ENCODE measurements at places on chromosomes 2 and 18.

DNA sequence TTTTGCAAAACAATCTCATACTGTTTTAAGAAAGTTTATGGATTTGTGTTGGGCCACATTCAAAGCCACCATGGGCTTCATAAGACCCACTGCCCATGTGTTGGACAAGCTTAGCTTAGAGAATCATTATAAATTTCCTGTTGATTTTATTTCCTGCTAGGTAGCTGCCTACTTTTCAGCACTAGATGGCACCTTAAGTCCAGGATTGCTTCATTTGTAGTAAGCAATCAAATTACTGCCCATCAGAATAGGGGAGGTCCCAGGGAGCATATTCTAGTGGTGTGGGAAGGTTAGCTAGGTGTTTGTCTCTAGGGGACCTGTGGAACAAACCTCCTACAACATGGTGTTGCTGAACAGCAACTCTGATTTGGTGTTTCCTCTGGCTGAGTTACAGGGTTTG, 11.0 kb upstream of the DCDC2C start:
- DNase-seq = no peak

DNA sequence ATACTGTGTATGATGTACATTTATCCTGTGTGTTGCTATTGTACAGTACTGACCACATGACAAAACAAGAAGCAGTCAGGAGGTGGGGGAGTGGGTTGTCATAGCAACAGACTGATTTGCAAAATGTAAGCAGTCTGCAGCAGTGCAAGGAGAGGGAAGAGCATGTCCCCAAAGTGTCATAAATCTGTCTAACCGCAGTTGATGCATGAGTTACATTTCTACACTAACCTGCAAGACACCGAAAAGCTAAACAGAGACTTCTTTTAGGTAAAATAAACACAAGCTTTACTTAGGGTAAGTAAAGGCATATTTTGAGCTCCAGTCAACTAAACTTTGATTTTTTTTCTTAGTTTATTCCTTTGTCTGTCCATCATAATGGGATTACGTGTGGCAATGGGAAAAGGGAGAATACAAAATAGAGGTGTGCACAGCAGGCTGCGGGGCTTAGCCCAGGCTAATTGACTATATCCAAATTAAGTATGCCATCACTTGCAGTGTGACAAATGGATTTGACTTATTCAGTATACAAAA, 134.5 kb downstream of the MEIS1 start:
- no peak for DNase-seq

DNA sequence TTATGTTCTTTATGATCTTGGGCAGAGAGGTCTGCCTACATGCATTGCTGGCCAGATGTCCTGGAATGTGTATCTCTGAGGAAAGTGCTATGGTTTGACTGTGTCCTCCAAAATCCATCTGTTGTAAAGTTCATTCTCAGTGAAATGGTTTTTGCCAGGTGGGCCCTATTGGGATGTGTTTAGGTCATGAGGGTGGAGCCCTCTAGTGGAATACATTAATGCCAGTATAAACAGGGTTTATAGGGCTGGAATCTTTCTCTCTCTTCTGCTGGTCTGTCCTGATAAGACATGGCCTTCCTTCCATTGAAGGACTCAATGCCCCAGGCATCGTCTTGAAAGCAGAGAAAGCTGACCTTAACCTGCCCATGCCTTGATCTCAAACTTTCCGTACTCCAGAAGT, 258.5 kb downstream of the RPIA start:
- DNase-seq = no peak

DNA sequence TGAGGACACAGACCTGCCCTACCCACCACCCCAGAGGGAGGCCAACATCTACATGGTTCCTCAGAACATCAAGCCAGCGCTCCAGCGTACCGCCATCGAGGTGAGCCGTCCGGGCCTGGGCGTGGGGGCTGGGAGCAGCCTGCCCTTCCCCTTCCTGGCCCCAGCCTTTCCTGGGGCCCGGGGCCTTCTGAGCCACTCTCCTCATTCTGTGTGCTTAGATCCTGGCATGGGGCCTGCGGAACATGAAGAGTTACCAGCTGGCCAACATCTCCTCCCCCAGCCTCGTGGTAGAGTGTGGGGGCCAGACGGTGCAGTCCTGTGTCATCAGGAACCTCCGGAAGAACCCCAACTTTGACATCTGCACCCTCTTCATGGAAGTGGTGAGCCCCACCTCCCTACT, 157.9 kb downstream of the DYSF start:
- no peak for DNase-seq

DNA sequence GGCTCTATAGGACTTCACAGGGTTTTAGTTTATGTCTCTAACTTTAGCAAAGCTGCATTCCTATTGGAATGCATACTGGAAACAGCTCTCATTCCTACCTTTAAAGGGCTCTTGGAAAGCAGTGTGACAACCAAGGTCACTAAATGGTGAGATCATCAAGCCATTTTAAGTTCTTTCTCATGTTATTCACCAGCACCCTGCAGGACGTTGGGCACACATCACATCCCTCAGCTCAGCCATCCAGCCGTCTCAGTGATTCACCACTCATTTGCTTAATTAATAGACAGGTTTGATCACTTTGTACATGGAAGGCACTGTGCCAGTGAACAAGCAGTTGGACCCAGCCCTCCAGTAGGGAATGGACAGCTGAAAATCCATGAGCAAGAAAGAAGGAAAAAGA, 32.2 kb upstream of the RBM44 start:
- DNase-seq = no peak

- no peak for DNase-seq
Measured at GRCh38 chr2:172545408-172546075, 10.3 kb upstream of the PDK1 start.

DNA sequence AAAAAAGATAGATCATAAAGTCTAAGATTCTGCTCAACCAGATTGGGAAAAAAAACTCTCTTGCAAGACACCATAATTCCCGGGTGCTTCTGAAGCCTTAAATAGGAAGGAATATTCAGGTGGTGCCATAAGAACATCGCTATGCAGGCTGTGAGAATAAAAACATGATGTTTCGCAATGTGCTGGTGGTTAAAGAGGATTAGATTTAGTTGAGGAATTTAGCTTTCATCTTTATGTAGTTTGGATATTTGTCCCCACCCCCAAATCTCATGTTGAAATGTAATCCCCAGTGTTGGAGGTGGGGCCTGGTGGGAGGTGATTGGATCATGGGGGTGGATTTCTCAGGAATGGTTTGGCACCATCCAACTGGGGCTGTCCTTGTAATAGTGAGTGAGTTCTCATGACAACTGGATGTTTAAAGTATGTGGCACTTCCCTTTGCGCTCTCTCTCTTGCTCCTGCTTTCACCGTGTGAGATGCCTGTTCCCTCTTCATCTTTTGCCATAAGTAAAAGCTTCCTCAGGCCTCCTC, 132.2 kb downstream of the AKAIN1 start:
- no peak for DNase-seq

DNA sequence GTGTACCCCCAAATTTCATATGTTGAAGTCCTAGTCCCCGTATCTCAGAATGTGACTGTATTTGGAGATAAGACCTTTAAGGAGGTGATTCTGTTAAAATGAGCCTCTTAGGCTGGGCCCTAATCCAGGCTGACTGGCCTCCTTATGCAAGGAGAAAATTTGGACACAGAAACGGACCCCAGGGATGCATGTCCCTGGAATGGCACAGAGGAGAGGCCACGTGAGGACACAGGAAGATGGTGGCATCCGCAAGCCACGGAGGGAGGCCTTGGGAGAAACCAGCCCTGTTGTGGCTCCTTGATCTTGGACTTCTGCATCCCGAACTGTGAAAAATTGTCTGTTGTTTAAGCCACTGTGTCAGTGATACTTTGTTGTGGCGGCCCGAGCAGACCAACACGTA, 150.7 kb downstream of the COL4A4 start:
- no peak for DNase-seq

DNA sequence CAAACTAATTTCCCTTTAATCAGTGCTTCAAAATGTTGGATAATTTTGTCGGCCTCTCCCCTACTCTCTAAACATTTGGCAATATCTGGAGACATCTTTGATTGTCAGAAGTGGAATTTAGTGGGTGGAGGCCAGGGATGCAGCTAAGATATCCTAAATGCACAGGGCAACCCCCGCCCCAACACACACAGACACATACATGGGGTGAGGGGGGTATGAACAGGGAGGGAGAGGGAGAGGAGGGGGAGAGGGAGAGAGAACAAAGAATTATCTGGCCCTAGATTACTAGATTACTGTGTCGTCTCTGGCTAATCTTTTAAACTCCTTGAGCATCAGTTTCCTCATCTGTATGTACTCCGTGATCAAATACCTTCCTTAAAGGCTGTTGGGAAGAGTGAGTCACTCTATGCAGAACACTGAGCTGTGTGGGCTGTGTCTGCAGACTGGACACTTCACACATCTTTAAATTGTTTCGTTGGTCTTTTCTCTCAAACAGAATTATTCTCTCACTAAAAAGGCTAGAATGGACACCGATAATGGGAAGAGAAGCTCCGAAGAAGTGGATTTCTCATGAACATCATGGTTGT, 2.9 kb downstream of the RNF149 start:
- DNase-seq = no peak

DNA sequence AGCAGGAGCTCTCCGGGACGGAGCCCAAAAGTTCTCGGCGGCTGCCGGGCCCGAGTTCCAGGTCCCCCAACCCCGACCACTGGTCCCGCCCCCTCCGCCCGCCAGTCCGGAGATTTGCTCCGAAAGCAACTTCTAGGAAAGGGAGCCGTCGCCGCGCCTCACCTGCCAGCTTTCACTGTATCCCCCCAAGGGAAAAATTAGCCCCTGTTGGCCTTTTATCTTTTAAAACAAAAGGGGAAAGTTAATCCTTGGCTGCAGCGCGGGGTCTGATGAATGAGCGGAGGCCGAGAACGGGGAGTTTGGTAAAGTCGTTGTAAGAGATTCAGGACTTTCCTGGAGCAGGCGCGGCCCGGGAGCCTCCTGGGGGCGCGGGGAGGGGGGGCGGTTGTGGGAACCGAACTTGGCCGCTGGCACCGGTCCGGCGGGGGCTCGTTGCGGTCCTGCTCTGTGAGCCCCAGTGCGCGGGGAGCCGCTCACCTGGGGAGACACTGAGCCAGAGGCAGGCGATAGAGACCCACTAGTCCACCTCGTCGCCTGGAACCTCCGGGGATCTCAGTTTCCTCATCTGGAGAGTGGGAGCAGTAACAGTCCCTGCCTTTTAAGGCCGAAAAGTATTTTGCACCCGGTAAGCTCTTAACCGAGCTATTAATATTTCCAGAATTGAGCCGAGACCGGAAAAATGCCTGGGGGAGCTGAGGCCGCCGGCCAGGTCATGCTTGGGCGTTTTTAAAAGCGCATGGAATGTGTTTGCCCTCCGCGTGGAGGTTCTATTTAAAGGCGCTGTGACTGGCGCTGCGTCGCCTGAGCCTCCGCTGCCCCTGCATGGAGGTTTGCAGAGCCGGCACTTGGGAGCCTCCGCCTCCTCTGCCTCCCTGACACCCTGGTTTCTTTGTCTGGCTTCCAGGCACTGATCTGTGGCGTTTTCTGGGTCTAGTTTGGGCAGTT, 1.1 kb downstream of the EFHD1 start:
- DNase-seq = no peak

DNA sequence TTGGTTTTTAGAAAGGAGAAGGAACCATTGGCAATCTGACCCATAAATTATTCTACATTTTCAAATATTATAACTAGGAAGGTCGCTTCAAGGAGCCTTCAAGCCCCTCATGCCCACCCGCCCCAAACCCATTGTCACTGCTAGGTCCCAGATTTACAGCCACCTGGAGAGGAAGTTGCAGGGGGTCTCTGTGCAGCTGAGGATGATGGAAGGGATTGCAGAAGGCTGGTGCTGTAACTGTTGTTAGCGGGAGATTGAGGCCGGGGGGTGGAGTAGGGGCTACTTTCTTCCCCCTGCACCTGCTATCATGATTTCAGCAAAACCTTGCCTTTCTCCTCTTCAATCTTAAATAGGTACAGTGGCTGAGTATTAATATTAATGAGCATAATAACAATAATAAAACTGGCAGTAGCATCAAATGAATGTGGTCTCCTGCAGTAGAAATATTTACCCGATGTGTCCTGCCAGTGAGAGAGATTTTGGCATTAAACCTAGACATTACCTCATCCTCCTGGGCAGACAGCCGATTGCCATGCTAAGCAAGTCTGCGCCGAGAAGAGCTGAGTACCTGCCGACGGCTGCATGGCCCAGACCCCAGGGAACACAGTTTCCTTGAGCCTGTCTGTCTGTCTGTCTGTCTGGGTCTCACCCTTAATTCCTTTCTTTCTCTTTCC, 225.4 kb downstream of the FAM210A start:
- no peak for DNase-seq

- no peak for DNase-seq
Measured at GRCh38 chr2:25109822-25110221, 58.6 kb downstream of the POMC start.

GRCh38 chr2:156124458-156124857, 208.1 kb downstream of the NR4A2 start:
- no peak for DNase-seq

DNA sequence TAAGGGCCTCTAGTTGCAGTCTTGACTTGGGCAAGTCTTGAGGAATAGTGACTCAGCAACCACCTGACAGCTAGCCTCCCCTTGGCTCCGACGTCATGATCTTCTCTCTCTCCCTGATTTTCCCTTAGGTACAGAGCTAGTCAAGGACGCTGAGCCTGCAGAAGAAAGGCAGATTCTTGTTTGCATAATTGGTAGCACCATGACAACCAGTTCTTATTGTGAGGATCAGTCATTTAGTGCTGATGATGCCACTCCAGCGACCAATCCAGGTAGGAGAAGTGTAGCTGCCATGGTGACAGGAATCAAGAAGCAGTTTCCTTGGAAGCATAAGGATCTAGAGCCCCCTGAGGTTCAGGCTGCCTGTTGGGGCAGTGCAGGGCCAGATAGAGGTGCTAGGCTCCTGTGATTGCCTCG, 2.8 kb upstream of the RESP18 start:
- DNase-seq = no peak

DNA sequence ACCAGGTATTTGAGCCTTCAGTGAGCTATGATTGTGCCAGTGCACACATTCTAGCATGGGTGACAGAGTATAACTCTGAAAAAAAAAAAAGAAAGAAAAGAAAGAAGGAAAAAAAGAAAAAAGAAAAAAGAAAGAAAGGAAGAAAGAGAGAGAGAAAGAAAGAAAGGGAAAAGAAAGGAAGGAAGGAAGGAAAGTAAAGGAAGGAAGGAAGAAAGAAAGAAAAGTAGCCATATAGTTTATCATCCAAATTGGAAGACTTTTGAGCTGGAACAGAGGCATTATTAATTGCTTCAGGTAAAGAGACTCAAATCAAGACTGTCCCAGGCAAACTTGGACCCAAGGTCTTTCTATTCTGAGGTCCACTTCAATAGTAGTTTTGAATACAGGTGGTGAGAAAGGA, 32.9 kb upstream of the ZEB2 start:
- DNase-seq = no peak

- no peak for DNase-seq
Measured at GRCh38 chr18:71249791-71250190, 960.9 kb downstream of the SOCS6 start.

DNA sequence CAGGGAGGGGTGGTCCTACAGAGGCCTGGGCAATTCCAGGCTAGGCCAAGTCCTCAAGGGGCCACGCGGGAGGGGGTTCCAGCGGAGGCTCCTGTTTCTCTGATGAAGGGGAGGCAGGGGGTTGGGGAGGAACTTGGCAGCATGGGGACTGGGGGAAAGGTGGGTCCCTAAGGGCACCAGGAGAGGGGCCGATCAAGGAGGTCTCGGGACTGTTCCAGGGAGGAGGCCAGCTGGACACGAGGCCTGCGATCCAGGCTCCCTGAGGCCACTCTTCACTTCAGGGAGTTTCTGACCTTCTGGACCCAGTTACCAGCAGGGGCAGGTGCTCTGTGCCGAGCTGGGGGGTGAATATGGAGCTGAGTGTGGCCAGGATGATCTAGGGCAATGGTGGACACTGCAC, 71.5 kb downstream of the ASB1 start:
- DNase-seq = no peak
